ENCODE measurements at places on chromosomes 1 and 21. TPM values are rescaled to one million over a fixed set of nuclear protein-coding genes. Genes with fewer than 3 reads are reported as not detected.

The WNT4 gene
- total RNA-seq, result 0.59 TPM

The ZNF593OS gene
- not detected for total RNA-seq

The SMIM1 gene
- total RNA-seq, result 1.2 TPM

The LAD1 gene
- not detected for total RNA-seq

The HSD11B1 gene
- 1.2 TPM for total RNA-seq

The PRR9 gene
- not detected for total RNA-seq

The RSPH1 gene
- not detected for total RNA-seq

The VANGL2 gene
- total RNA-seq, result under 0.01 TPM

The LYPD8 gene
- not detected for total RNA-seq

The LRRC71 gene
- 0.37 TPM for total RNA-seq

The NT5C1A gene
- not detected for total RNA-seq

The C8B gene
- total RNA-seq, result not detected
